ENCODE measurements at places on chromosomes 3 and 15.

GRCh38 chr15:39226169-39226937, 354.5 kb upstream of the THBS1 start:
- DNase-seq, result no peak

GRCh38 chr15:79455361-79455760, 23.2 kb downstream of the MINAR1 start:
- no peak for DNase-seq

GRCh38 chr3:71545330-71545729, 38.2 kb downstream of the FOXP1 start:
- DNase-seq, result no peak

GRCh38 chr3:89522155-89522554, 414.7 kb downstream of the EPHA3 start:
- DNase-seq, result no peak

DNA sequence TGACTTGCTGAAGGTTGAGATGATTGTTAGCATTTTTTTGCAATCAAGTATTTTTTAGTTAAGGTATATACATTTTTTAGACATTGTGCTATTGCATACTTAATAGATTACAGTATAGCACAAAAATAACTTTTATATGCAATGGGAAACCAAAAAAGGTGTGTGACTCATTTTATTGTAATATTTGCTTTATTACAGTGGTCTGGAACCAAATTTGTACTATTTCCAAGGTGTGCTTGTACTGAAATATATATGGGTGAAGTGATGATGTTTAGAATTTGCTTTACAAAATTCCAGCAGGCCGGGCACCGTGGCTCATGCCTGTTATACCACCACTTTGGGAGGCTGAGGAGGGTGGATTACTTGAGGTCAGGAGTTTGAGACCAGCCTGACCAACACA, 29.1 kb upstream of the TBC1D23 start:
- DNase-seq, result no peak

DNA sequence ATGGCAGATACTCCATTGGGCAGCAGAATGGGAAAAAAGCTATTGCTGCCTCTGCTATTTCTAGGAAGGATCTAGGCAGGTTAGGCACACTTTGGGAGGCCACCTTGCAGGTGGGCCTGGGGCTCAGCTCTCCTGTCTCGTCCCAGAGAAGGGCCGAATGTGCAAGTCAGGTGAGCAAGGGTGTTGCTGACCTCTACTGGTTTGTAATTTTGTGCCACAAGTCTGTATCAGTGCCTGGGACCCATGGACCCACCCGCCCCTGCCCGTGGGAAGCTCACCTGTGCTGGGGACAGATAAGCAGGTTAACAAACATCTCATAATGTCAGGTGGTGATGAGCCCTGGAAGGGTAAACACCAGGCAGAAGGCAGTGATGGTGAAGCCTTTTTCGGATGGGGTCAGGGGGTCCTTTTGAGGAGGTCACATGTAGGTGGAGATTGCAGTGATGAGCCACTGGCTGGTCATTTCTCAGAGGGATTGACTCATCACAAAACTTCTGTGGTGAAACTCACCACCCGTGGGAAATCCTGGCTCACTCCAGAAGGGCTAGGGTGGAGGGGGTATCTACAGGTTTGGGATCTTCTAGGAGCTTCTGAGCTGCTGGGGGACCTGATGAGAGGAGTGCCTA, 161.3 kb downstream of the KLF13 start:
- DNase-seq, result no peak

DNA sequence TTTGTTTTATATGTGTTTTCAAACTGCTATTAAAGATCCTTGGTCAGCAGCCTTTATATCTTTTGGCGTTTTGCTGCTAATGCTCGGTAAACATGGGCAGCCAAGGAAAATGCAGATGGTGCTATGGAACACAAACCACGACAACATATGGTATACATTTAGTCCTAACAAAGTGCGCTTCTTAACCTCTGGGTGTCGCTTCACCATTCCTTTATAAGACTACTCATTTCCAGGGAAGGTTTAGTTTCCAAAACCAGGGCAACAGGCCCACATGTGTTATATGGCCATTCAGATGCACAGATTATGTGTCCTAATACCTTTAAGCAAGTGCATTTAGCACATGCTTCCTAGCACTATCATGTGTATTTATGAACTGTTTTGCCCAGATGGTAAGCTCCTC, 14.7 kb downstream of the SHOX2 start:
- no peak for DNase-seq
